ENCODE measurements at places on chromosomes 16 and 17. TPM values are rescaled to one million over a fixed set of nuclear protein-coding genes. Genes with fewer than 3 reads are reported as not detected.

SEPTIN1 gene
- 1.8 TPM for total RNA-seq

HID1 gene
- 7.8 TPM for total RNA-seq

FBXW10 gene
- total RNA-seq: 0.96 TPM

SOX9 gene
- 13.7 TPM for total RNA-seq

HAS3 gene
- total RNA-seq: 38.6 TPM

GRIN2C gene
- 0.23 TPM for total RNA-seq

Measured in A549 treated with CpdA at 1 μM for 4 hours (cell line).